ENCODE measurements at places on chromosomes 5 and 9. TPM values are rescaled to one million over a fixed set of nuclear protein-coding genes. Genes with fewer than 3 reads are reported as not detected.

DNA sequence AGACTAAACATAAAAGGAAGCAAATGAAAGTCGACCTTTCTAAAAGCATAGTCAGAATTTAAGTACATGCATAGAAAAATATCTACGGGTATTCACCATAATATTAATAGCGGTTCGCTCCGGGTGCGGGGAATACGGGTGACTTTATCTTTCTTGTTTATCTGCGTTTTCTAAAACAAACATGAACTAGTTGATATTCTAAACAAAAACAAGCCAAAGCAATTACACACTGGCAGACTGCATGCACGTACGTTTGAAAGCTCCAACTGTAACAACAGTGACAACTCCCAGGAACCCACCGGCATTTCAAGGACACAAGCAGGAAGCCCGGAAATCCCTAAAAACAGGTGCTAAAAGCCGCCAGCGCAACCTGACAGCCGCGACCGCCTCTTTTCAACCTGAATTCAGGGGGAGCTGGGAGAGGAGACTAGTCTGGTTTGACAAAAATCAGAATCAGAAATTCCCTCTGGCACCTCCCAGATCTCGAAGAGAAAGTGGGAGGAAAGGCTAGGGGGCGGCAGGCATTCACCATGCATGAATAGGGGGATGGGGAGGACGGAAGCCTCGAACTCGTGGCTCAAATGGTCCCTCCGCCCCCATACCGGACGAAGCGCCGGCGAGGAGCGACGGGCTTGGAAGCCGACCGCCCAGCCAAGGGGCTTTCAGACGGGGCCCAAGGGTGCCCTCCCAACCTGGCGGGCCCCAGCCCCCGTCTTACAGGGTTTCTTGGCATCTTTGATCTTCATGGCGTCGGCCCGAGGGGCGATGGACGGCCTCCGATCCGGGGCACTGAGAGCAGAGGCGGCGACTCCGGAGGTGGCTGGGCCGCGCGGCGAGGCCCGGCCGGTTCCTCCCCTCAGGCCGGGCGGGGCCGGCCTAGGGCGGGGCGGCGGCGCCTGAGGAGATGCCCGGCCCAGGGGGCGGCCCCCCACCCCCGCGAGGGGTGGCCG, at the start of gene PANK3:
Gene PANK3 (minus strand): TSS at position 831 of the 950 bp plus-strand sequence. CDS start 85 bp downstream, at position 746.
- no peak for DNase-seq

DNA sequence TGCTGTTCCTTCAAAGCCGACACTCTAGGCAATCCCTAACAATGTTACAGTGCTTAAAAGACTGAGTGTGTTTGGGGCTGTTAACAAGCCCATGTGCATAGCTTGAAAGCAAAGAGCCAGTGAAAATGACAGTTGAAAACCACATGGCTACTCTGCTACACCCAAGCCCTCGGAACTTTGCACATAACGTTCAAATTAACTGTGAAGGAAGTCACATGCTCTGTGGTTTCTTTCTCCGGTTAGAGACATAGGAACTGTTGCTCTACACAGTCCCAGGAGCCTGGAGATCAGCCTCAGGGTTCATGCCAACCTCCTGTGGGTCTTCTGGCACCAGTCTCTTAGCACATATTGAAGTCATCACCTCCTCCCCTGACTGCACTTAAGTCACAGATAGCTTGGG, 51.1 kb downstream of the C9orf152 start:
- no peak for DNase-seq

Gene CDH6
- not detected for polyA plus RNA-seq

Gene HAVCR1
- polyA plus RNA-seq, result 0.91 TPM

DNA sequence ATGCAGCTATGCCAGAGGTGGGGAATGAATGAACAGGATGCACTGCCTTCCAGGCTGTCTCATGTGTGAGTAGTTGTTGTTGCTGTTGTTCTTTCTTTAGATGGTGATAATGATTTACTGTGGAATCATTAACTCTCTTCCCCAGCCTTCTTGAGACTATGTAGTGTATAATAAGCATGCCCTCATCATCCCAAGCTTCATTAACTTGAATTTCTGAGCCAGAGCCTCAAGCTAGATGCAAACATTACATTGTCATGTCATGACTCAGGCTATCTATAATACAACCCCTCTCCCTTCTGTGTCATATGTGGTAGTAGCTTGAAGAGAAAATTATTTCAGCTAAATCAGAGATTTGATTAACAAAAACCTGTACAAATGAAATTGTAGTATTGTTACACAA, 10.0 kb upstream of the ADAMTSL1 start:
- no peak for DNase-seq

DNA sequence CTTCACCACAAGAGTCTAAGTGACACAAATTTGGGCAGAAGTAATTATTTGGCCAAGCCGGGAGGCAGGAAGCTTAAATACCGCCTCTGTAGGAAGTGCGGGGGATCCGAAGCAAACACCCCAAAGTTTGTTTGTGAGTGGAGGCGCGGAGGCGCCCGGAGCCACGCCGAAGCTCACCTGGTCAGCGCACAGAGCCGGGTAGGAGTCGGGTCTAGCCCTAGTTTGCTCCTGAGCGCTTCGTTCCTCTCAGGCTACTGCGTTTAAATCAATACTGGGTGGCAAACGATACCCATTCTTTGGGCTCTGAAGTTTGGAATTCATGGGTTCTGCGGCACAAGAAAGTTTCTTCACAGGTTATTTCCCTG, 855 bp downstream of the MCC start:
- DNase-seq, result no peak

DNA sequence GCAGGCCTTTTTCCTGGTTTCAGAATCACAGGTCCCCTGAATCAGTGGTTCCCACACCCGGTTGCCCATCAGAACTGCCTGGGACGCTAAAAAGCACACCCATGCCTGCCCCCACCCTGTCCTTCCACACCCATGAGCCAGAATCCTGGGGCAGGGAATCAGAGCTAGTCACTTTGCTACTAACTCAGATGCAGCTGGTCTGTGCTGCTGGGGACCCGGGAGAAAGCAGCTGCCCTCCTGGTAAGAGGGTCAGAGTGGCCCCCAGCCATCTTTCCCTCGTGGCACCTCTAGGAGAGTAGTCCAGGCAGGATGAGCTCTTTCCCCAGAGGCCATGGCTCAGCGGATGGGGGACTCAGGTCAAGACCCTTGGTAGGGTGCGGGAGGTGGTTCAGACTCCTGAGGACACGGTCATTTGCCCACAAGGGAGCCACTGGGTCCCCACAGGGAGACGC, 11.3 kb upstream of the NUP214 start:
- DNase-seq, result no peak

Measured in CD8-positive, alpha-beta memory T cell (primary cell).